ENCODE measurements at places on chromosomes 7 and 10.

DNA sequence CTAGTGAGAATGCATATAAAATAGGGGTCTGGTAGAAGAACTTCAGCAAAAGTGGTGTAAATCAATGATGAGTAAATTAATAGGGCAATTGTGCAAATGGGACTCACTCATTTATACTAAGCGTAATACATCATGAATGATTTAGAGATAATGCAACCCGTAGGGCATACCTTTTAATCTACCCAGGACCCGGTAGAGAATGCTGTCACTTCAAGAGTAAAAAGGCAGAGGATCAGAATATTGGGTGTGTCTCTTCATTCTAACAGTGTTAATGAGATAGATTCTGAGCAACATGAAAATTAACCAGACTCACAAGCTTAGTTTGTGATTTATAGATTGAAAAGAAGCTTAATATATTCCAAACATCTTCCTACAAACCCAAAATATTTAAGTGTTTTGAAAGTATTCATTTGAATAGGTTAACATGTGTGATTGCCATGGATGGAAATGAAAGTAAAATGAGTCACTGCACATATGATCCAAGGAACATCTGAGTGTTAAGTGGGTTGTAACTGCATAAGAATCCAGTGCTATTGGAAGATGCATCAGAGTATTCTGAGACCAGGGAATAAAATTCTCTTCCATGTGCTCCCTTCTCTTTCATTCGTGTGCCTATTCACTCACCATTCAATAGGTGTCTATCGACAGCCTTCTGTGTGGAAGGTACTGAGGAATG, 690.6 kb downstream of the AUTS2 start:
- no peak for DNase-seq

DNA sequence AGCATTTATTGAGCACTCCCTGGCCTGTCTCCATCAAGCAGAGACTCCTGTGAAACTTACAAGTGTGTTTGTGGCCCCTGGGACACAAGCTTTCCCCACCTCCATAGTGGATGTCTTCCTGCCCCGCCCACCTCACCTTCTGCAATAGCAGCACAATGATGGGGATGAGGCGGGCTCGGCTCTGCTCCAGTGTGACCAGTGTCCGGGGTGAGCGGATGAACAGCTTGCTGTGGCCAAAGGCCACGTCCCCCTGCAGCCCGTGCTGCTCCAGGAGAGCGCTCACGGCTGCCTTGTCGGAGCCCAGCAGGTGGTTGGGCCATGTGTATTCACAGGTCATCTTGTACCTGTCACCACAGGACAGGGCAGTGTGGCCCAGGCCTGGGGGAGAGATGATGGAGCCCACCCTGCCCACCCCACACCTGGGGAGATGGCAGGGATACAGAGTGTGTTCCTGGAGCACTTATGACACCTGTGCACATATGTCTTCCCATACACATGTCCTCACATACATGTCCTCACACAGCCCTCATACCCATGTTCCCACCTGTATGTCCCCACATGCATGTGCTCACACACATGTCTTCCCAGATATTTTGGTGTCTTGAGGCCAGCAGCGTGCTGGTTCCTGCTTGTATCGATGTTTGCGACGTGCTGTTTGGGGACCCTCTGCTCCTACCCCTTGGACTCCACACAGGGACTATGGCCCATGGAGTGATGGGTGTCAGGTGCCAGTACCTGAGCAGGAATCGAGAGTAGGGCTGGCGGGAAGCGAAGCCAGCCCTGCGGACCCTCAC, 12.7 kb downstream of the MYO1G start:
- DNase-seq, result no peak

DNA sequence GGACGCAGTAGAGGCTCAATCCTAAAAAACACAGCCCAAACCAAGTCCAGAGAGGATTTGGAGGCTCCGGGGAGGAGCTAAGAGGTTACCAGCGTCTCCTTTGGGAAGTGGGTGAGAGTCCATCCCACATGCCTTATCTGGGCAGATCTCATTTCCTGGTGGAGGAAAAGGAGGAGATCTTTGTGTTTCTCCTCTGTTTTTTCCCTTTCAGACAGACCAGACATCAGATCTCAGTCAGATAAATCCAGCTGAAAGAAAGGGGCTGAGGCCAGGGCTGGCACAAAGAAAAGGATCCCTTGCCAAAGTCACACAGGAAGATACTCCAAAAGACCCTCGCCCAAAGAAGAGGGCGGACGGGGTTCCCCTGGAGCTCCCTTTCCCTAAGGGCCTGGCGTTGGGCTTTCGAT, 58.3 kb upstream of the COMTD1 start:
- DNase-seq, result no peak

- DNase-seq, result no peak
These were observed 197.5 kb upstream of the PRSS58 start for GRCh38 chr7:142455392-142455791.

DNA sequence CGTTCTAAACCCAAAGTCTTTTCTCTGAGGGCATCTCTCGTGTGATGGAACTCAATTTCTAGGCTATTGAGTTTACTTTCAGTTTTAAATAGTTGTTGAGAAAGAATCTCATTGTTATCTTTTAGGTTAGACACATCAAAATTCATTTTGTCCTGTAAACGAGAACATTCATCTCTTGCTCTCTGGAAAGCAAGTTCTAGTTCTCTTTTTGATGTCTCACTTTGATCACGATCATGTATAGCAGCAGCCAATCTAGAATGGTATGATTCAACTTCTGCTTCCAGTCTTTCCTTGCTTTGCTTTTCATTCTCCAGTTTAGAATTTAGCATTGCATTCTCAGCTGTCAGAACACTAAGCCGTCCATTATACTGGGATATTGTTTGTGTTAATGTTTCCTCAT, 65.1 kb downstream of the ANKRD26 start:
- DNase-seq, result no peak

- no peak for DNase-seq
These were observed 55.3 kb upstream of the SRRM3 start for GRCh38 chr7:76146374-76146773.

- DNase-seq, result no peak
These were observed 157.8 kb downstream of the DNAJB6 start for GRCh38 chr7:157494506-157495176.

DNA sequence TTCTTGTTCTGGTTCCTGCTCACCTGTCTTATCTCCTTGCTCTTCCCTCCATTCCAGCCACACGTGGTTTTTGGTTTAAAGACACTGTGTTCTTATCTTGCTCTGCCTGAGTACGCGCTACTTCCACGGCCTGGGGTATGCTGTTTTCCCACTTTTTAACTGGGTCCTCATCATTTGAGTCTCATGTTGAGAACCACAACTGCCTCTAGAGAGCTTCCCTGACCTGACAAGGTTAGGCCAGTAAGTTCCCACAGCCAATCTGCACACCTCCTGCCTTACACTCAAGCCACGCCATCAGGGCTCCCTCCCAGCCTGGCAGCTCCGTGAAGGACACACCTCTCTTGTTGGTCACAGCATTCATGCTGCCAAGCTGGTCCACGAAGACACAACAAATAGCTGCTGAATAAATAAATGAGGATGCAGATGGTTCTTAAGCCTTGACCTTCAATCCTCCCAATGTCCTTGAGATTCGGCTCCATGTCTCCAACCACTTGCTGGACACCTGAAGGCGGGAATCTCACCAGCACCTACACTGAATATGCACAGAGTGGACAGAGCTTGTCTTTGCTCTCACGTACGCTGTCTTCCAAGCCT, 201.7 kb upstream of the KLF14 start:
- no peak for DNase-seq

DNA sequence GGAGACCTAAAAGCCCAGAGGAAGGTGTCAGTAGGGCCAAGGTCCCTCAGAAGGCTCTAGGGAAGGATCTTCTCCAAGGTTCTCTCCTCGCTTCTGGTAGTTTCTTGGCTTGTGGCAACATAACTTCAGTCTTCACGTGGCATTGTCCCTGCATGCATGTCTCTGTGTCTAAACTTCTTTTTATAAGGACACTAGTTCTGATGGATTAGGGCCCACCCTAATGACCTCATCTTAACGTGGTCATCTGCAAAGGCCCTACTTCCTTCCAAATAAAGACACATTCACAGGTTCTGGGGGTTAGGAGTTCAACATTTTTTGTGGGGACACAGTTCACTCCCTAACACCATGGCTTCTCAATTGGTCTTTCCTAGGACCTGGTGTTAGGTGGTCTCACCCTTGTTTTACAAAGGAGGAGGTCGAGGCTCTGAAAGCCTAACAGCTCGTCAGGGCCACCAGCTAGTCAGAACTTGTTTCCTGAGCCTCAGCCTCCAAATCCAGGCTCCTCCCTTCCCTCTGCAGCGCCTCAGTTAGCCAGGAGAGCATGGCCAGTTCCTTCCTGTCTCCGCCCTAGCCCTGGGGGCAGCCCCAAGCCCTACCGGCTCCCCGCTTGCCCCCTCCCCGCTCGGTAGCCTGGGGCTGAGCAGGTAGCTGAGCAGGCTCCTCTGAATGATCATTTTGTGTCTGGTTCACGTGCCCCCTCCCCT, 109.7 kb upstream of the PPIF start:
- DNase-seq, result no peak

All from NCI-H1694 (cell line).